Retinal pigment epithelial cell (primary cell): ENCODE measurements at places on chromosomes 4 and X.

- no peak for DNase-seq
Measured at GRCh38 chrX:47751670-47752069, 85.0 kb upstream of the ZNF81 start.

- no peak for DNase-seq
Measured at GRCh38 chr4:186137196-186137794, 32.8 kb downstream of the FAM149A start.

DNA sequence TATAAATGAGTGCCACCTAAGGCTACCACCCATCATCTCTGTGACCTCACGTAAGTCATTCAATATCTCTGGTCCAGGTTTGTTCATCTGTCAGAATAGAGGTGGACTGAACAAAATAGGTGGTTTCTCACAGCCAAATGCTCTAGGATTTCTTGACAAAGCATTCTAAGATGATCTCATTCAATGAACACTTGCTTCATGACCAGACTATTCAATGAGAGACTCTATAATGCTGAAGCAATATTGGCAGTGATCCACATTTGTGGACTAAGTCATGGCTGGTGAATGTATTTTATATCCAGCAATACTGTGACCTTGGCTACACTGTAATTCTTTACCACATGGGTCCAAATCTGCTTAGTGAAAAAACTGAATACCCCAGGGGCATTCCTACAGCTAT, 37.9 kb downstream of the LDB2 start:
- DNase-seq = peak; percentile 54

DNA sequence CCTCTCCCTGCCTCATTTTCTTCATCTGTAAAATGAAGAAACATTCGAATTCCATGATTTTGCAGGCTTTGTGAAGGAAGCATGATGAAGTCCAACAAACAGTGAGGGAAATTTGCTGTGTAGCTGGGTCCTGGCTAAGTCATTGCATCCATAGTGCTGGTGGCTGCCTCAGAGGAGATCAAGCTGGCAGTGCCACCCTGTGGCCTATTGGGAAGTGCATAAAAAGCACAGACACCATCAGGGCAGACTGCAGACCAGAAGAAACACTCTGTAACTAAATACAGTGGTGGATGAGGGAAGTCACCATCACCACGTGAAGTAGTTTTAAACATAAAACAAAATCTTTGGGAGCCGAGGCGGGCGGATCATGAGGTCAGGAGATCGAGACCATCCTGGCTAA, 40.7 kb upstream of the DDX3X start:
- no peak for DNase-seq

DNA sequence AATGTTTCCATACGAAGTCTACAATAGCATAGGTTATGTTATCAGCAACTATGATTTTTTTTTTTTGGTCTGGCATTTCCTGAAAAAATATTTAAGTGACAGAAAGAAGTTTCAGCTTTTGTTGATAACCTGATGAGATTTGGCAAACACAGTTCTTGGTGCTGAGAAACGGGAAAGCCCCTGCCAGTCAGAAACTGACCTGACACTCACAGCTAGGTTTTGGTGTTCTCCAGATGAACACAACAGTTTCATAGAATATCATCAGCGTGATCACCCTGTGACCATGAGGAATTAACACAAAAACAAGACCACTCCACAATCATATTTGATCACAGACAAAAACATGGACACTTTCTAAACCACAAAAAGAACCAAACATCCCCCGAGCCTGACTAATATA, 152.5 kb upstream of the DCAF8L1 start:
- DNase-seq = no peak

DNA sequence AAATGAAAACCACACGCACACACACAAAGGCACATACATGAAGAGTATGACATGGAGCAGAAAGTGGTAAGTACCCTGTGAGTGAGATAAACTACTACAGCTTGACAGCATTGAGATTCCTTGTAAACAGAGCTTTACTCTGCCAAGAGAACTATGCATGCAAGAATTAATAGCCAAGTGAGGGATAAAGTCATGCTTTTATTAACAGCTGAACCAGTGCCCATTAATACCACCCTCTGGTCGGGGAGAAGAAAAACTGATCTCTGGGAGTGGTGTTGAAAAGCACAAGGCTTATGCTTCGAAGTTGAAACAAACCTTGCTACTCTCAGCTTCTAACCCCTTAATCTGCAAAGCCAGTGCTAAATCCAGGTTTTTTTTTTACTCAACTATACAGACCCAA, 95.9 kb upstream of the C1QTNF7 start:
- DNase-seq = peak; percentile 46

DNA sequence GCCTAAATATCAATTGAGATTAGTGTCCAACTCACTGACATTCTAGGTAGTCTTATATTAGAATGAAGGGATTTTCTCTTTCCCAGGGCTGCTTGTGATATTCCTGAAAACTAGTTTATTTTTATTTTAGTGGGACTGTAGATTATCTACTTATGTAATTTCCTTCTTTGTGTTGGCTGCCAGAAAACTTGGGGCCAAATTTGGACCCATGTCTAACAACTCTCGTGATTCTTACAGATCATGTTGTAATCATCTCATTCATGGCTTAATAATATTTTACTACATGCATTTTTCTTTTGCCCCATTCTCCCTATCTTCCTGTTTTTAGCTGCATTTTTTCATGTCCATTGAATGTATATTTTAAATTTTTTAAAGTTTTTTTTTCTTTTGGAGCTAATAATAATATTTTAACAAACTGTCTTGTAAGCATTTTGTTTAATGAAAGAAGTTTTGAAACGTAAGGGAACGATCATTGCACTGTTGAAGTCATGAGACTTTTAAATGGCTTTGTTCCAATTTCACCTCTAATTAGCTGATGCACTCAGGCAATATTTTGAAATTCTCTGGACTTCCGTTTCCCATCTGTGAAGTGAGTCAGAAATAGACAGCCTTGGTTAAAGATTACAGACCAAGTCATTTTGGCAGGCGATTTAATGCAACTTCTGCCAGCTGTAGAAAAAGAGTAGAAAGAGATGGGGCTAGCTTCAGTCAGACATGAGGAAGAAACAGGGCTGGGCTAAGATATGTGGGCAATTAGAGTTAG, 14.3 kb upstream of the TDO2 start:
- peak; percentile 94 for DNase-seq

- no peak for DNase-seq
Measured at GRCh38 chrX:118116713-118117550, at the start of gene KLHL13. Gene KLHL13 (minus strand): TSS chrX:118116810. CDS start chrX:118028473, 88,337 bp downstream.
